ENCODE measurements at places on chromosomes 16 and 17. TPM values are rescaled to one million over a fixed set of nuclear protein-coding genes. Genes with fewer than 3 reads are reported as not detected.

- no peak for DNase-seq
These were observed 9.5 kb downstream of the DLX4 start for GRCh38 chr17:49978501-49978900.

DNA sequence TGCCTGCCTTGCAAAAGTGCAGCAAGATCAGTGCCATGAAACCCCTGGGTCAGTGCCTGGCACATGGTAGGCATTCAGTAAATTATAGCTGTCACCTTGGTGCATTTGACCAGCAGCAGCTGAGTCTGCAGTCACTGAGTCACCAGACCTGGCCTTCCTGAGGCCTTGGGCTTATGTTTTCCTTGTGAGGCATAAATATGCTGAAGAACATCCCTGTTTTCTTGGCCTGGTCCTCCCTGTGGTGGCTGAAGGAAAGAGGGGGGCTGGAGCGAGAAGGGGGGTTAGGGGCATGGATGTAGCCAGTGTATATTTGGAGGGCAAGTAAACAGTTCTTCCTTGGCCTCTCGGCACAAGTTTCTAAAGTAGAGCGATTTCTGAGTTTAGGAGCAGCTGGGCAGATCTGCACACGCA is 26.5 kb downstream of the EPN2 start:
- no peak for DNase-seq

DNA sequence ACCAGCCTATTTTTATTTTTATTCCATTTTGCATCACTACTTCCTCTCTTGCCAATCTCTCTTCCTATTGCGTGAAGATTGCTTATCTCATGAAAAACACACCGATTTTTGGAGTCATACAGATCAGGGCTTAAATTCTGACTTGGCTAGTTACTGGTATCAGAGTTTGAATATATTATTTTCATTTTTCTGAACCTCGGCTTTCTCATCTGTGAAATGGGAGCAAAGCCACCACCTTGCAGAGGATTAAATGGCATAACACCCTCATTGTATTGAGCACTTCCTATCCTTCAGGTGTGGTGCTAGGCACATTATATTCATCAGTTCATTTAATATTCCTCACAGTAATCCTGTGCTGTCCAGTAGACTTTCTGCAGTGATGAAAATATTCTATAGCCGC is 208.8 kb downstream of the HAPSTR1 start:
- no peak for DNase-seq

DNA sequence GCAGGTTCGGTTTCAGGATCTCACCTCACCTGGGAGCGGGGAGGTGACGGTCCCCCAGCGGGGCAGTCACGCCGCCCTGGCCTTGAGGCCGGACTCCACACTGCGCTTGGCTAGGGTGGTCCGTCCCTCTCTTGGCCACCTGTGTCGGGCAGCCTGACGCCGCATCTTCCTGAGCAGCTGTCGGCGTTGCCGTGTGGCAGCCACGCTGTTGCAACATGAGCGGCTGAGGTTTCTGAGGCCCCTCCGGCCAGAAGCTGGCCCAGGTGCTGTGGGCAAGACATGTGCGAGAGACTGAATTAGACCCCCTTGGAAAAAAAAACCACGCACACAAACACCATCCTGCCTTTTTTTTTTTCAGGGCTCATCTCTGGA is 49.2 kb downstream of the IRF8 start:
- DNase-seq, result no peak

GRCh38 chr17:82175201-82175600 is 37.4 kb downstream of the CCDC57 start:
- peak; percentile 50 for DNase-seq

- no peak for DNase-seq
These were observed 63.1 kb upstream of the FOXF1 start for GRCh38 chr16:86447228-86447627.

- no peak for DNase-seq
These were observed 170.4 kb downstream of the TRIM37 start for GRCh38 chr17:58936295-58936694.

DNA sequence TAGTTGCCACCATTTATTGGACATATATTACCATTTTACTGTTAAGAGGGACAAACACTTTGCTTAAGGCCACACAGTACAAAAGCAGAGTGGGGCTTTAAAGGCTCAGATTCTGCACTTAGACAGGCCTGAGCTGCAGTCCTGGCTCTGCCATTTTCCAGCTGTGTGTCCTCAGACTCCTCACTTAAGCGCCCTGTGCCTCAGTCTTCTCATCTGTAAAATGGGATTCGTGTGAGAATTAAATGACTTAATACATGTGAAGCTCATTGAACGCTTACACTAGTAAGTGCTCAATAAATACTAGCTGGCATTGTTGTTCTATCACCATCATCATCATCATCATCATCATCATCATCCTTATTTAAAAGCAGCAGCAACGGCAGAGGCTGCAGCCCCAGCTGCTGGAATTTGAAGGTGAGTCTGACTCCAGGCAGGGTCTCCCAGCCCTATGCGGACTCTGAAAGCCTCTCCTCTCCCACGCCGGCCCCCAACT is 445 bp upstream of the CACNG5 start:
- no peak for DNase-seq

DNA sequence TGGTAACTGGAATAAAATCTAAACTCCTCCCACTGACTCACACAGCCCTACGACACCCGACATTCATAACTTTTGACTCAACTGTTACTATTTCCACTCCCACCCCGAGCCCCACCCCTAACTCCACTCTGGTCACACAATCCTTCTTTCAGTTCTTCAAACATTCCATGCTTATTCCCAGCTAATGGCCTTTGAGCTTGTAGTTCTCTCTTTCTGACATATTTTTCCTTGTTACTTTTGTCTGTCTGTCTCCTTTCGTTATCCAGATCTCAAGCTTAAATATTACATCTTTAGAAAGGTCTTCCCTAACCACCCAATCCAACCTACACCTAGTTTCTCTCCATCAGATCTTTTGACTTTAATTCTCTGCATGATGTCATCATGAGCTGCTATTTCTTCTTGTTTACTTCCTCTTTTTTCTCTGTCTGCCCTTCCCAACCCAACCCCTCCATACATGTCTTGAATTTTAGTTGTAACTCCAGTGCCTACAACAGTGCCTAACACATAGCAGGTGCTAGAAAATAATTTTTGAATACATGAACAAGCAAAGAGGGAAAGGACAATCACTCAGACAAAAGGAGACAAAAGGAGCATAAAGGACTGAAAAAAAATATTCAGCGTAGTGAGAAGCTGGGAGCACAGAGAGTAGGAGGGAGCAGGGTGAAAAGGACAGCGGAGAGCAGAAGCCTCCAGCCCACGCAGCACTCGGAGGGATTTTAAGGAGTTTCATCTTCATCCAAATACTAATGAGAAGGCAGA is 65.2 kb upstream of the SMIM36 start:
- no peak for DNase-seq

GRCh38 chr17:80455336-80455710 is 21.1 kb downstream of the NPTX1 start:
- peak; percentile 85 for DNase-seq

GRCh38 chr17:68785565-68786486 is 169.4 kb downstream of the ABCA8 start:
- DNase-seq, result no peak

GRCh38 chr16:10813099-10813455 is 5.5 kb downstream of the TVP23A start:
- no peak for DNase-seq

DNA sequence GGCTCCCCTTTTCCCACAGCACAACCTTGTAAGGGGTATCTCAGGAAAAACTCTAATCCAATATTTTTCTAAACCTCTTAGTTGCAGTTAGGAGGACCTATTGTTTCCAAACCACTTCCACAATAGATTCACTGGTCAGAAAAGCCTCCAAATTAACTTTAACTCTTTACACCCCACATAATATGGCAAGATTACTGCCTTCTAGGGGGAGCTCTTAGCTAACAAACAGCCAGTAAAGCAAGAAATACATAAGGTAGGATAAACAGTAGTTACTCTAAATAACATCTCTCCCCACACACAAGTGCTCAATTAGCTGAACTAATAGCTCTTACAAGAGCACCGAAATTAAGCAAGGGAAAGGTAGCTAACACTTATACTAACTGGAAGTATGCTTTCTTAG is 192.1 kb upstream of the KIF2B start:
- no peak for DNase-seq

DNA sequence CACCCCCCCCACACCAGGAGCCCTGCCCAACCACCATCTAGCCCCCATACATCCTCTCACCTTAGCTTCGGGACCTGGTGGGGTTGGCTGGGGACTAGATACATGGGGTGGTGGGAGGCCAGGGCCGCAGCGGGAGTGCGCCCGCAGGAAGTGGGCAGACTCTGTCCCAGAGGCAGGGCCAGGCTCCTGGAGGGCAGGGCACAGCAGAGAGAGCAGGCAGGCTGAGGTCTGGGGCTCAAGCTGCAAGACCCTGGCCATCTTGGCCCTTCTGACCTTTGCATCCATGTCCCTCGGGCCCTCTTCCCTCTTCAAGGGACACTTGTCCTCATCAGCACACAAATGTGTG is 2.7 kb downstream of the ENKD1 start:
- DNase-seq, result no peak

DNA sequence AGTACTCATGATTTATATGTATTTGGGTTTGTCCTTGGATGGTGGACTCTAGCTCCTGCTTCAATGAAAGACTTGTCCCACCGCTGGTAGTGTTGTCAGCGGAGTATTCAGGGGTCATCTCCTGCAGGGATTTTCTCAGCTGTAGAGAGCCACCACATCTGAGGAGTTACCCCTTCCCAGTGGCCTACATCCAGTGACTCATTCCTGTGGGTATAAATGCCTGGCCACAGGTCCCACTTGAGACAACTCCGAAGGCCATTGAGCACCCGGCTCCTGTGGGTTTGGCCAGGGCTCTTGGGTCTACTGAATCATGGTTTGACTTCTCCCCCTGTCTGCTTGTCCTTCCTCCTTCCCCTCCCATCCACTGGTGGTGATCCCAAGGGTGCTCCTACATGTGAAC is 34.6 kb upstream of the WSB1 start:
- DNase-seq, result no peak

GRCh38 chr17:79667121-79667715 is 56.4 kb upstream of the RBFOX3 start:
- peak; percentile 21 for DNase-seq

- no peak for DNase-seq
These were observed 39.0 kb downstream of the YWHAE start for GRCh38 chr17:1360975-1361374.

- no peak for DNase-seq
These were observed 1.7 kb downstream of the CORO1A start for GRCh38 chr16:30184891-30185682.

DNA sequence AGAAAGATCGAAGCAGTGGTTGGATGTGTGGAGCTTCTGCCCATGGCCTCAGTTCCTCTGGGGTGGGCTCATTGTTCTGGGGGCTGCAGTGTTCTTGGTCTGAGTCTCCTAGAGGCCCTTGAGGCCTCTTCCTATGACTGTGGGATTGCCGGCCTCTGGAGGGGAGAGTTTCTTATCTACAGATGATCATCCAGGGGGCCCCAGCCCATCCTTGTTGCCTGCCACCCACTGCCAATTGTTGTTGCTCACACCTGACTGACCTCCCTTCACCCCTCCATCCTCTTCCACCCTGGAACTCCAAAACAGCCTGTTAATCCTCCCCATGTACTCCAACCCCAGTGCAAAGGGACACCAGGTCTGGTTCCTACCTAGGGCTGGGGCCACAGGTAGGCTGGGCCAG is 5.9 kb downstream of the B3GNT9 start:
- no peak for DNase-seq

DNA sequence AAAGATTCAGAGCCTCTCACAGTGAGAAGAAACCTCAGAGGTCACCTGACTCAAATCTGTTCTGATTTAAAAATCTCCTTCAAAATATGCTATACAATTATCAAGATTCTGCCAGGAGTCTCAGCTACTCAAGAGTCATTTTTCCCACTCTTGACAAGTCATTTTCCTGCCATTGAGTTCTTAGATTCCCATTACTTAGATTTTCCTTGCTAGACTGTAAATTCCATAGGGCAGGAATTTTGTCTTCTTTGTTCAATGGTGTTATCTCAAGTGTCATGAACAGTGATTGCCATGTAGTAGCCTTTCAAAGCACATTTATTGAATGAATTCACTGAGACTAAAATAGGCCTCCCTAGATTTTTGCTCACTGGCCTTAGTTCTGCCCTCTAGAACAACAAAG is 95.9 kb downstream of the PCTP start:
- no peak for DNase-seq

DNA sequence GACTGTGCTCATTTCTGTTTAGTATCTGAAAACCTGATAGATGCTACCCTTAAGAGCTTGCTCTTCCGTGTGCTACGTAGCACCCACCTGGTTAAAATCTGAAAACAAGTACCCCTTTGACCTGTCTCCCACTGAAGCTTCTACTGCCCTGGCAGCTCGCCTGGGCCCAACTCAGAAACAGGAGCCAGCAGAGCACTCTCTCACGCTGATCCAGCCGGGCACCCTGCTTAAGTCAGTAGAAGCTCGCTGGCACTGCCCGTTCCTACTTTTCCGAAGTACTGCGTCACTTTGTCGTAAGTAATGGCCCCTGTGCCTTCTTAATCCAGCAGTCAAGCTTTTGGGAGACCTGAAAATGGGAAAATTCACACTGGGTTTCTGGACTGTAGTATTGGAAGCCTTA is 18.9 kb downstream of the NTAN1 start:
- DNase-seq, result no peak

DNA sequence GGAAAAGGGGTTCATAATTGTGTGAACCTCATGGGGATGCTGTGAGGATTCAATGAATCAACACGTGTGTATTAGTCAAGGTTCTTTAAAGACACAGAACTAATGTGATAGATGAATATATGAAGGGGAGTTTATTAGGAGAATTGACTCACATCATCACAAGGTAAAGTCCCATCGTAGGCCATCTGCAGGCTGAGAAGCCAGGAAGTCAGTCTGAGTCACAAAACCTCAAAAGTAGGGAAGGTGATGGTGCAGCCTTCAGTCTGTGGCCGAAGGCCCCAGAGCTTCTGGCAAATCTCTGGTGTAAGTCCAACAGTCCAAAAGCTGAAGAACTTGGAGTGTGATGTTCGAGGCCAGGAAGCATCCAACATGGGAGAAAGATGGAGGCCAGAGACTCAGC is 413.4 kb downstream of the CDH13 start:
- no peak for DNase-seq

DNA sequence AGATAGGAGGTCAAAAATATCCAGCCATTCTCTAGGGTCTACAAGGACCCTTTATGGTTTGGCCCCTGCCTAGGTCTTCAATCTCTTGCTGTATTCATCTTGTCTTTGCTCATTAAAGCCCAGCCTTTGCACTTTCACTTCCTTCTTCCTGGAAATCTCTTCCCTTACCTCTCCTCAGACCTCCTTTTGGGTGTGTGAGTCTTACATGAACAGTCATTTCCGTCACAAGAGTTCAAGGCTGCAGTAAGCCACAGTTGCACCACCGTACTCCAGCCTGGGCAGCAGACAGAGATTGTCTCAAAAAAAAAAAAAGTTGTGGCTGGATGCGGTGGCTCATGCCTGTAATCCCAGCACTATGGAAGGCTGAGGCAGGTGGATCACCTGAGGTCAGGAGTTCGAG is 6.0 kb upstream of the ATP1B2 start:
- no peak for DNase-seq

GRCh38 chr17:77212081-77212832 is 71.5 kb downstream of the SEC14L1 start:
- DNase-seq, result no peak

RSPRY1 gene
- 36.1 TPM for total RNA-seq

NPIPA5 gene
- total RNA-seq, result 5.2 TPM

CES4A gene
- total RNA-seq, result 1.8 TPM

KCNJ16 gene
- total RNA-seq, result not detected

DPEP3 gene
- total RNA-seq, result 0.68 TPM

FZD2 gene
- 17.4 TPM for total RNA-seq

ICAM2 gene
- total RNA-seq, result 0.35 TPM

TBC1D3G gene
- total RNA-seq, result not detected

All from H9 (cell line).